Central memory CD8-positive, alpha-beta T cell (primary cell): ENCODE measurements at places on chromosomes 12 and 14.

GRCh38 chr12:51511546-51512260 is 79.3 kb upstream of the SCN8A start:
- no peak for DNase-seq
- H3K36me3 ChIP-seq: peaks cover 2% of the 10 kb centered on the region
- no peaks in the 10 kb centered on the region for H3K27me3 ChIP-seq

DNA sequence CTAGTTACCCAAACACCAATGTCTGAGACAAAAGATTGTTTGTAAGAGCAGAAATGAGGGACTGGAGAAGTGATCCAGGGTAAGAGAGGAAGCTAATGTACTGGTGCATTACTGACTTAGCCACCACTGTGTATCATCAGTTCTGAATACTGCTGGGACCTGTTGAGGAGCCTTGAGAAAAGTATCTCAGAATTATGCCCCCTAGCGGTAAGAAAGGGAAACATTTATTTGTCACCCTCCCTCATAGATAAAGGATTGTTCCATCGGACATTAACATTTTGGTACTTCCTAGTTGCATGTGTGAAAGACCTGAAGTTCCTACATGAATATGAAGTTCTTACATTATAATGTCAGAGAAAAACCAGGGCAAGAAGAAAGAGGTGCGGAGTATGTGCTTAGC is 612.5 kb downstream of the FSCB start:
- no peaks in the 10 kb centered on the region for H3K27me3 ChIP-seq
- DNase-seq: no peak
- no peak overlapping the region for H3K27ac ChIP-seq

- H3K36me3 ChIP-seq: no peaks in the 10 kb centered on the region
- no peak for DNase-seq
- no peak overlapping the region for H3K27ac ChIP-seq
- H3K4me1 ChIP-seq: no peaks in the 10 kb centered on the region
- H3K27me3 ChIP-seq: peaks cover 71% of the 10 kb centered on the region
These were observed 94.3 kb downstream of the TNFAIP2 start for GRCh38 chr14:103217538-103217937.

- H3K27me3 ChIP-seq: no peaks in the 10 kb centered on the region
- H3K27ac ChIP-seq: no peak overlapping the region
These were observed 18.8 kb upstream of the LTA4H start for GRCh38 chr12:96054244-96054610.

DNA sequence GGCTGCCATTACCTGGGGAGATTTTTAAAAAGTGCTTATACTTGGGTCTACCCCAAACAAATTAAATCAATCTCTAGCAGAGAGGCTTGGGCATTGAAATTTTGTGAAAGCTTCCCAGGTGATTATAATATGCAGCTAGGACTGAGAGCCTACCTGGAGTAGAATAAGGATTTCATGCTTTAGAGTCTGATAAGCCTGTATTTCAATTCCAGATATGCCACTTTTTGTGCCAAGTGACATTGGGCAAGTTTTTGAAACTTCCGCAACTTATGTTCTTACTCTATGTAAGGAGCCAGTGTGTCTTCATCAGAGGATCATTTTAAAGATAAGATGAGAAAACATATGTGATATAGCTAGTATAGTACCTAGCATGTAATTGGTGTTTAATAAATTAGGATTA is 159.8 kb upstream of the LRIG3 start:
- H3K27ac ChIP-seq: no peak overlapping the region
- H3K4me1 ChIP-seq: no peaks in the 10 kb centered on the region
- no peak overlapping the region for H3K4me3 ChIP-seq
- H3K36me3 ChIP-seq: peaks cover 2% of the 10 kb centered on the region
- no peak for DNase-seq
